Thyroid gland (tissue), 4 donors: ENCODE measurements at places on chromosomes 13 and 19. TPM values are rescaled to one million over a fixed set of nuclear protein-coding genes. Genes with fewer than 3 reads are reported as not detected.

- DNase-seq, result no peak
These were observed 11.3 kb downstream of the DCUN1D2 start for GRCh38 chr13:113479179-113479578.

DNA sequence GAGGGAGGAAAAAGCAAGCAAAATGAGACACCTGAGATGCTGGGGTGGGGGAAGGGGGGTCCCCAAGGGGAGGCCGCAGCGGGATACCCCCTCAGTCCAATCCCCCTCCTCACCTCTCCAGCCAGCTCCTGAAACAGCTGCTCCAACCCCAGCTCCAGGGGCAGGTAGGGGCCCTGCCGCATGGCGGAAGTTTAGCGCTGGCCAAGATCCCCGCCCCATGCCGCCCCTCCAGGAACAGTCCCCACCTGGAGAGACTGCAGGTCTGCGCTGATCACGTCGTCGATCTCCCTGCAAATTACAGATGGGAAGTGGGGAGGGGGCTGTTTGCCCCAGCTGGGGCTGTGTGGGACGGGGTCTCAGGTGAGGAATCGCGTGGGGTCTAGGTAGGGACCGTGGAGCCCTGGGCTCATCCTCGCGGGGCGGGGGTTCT lies 9.0 kb downstream of the CAPN12 start:
- no peak for DNase-seq

RAVER1 gene
- 42.5 TPM for total RNA-seq

GRCh38 chr19:32063601-32064000 lies 281.8 kb upstream of the ZNF507 start:
- no peak for DNase-seq

ZNRF4 gene
- total RNA-seq, result not detected

DNA sequence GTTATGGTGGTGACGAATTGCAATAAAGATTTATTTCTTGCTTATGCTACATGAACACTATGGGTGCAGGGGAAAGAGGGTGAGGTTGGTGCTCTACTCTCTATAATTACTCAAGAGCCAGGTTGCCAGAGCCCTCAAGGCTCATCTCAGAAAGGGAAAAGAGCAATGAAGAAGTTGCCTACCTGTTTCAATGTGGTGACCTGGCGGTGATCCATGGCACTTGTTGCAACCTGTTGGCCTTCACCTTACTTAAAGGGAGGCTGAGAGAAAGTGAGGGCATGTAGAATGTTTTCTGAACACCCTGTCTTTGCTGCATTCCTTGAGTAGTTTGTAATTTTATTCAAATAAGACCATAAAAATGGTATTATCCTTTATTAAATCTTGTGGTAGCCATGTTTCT lies 394.4 kb downstream of the GPC6 start:
- no peak for DNase-seq

DNA sequence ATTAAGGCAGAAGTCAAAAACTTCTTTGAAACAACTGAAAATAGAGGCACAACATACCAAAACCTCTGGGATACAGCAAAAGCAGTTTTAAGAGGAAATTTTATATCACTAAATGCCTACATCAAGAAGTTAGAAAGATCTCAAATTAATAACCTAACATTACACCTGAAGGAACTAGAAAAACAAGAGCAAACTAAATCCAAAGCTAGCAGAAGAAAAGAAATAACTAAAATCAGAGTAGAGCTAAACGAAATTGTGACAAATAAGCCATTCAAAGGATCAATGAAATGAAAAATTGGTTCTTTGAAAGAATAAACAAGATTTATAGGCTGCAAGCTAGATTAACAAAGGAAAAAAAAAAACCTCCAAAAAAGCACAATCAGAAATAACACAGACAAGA lies 2.5 kb upstream of the GPR42 start:
- DNase-seq, result no peak

CYP2F1 gene
- not detected for total RNA-seq

DNA sequence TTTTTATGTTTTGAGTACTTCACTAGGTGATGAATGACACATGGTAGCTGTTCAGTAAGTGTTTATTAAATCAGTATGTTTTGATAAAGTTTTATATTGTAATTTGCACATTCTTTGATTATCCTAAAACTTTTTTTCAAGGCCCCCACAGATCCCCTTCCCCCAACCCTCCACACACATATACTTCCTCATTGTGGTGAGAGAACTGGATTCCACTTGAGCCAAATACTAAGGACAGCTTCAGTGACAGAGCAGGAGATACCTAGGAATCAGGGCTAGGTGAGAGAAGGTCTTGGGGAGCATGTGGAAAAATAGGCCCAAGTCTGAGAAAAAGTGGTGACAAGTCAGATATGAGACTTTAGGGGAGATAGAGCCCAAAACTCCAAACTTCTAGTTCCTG lies 174.6 kb downstream of the TDRD3 start:
- DNase-seq, result no peak

GRCh38 chr19:27993619-27994570 lies 1219.1 kb downstream of the UQCRFS1 start:
- no peak for DNase-seq

- DNase-seq, result no peak
These were observed 802.7 kb downstream of the PCDH9 start for GRCh38 chr13:66427458-66427861.

- peak; percentile 98 for DNase-seq
These were observed at the start of gene ZNF439 for GRCh38 chr19:11848594-11849469. Gene ZNF439, plus strand, starts transcription at chr19:11848726. Its CDS starts 142 bp downstream, at chr19:11848868.

ESD gene
- 142 TPM for total RNA-seq

DNA sequence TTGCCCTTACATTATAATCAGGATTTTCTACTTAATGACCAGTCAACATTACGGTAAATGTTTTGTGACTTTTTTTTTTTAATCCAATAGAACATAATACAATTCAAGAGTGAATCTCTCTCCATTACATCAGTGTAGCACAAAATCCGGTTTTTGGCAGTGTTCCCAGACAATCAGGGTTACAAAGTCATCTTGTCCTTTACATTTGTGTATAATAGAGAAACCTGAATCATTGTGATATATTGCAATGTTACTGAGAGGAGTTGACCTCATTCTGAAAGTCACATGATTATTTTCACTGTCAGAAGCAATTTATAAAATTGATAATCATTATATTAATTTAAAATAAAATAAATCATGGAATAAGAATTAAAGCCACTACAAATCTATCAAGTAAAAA lies 1346.0 kb upstream of the SPRY2 start:
- no peak for DNase-seq

GRCh38 chr13:42807866-42808265 lies 26.5 kb downstream of the FAM216B start:
- no peak for DNase-seq

GRCh38 chr13:75102001-75102716 lies 379.8 kb downstream of the TBC1D4 start:
- no peak for DNase-seq

FCER2 gene
- total RNA-seq, result not detected

KLC3 gene
- total RNA-seq, result 0.78 TPM

DNA sequence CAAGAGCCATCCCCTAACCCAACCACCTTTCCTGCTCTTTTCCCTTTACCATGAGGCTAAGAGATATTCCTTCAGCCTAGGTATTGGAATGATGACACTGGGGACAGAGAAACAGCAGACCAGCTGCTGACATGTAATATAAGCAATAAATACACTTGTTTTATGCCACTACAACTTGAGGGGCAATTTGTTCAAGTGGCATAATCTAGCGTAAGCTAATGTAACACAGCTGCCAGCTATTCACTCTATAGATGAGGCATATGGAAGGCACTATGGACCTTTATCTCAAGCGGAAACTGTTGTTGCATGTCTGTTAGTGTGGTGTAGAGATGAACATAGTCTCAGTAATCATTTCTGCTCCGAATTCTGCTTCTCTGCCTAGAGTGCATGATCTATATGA lies 111.1 kb downstream of the STARD13 start:
- no peak for DNase-seq

DNA sequence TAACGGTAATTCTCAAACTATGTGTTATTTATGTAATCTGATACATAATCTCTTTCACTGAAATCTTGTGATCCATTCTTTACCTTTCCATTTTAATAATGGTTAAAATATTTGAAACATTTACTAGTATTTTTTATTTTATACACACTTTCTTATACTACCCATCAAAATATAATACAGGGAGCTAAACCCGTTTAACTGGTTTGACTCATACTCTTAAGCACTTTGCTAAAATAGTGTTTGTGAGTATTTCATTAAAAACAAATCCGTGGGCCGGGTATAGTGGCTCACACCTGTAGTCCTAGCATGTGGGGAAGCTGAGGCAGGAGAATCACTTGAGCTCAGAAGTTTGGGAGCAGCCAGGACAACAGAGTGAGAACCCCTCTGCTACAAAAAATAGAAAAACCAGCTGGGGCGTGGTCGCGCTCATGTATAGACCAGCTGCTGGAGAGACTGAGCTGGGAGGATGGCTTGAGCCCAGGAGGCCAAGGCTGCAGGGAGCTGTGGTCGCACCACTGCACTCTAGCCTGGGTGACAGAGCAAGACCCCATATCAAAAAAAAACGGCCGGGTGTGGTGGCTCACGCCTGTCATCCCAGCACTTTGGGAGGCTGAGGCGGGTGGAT lies 43.8 kb upstream of the DCUN1D2 start:
- no peak for DNase-seq

GRCh38 chr19:21699197-21699596 lies 68.2 kb downstream of the ZNF100 start:
- DNase-seq, result no peak

DNA sequence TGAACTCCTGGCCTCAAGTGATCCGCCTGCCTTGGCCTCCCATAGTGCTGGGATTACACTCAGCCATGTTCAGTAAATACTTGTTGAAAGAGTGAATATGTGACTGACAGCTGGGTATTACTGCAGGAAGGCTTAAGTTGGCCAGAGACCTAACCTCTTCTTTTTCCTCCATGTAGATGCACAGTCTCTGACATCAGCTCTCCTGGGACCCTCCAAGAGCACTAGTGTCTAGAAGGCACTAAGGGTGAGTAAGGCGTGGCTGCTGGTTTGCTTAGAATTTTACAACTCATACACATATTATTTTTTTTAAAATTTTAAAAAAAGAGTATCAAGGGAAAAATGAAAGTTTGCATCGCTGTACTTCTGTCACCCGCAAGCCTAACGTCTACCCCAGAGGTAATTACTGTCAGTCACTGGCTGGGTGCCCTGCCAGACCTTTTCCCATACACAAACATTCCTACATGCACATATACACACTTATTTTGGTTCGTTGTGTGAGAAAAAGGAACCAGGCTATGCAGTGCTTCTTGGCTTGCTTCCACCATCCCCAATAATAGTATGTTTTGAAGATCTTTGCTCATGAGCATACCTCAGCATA lies 122.0 kb downstream of the SIPA1L3 start:
- DNase-seq, result no peak

DNA sequence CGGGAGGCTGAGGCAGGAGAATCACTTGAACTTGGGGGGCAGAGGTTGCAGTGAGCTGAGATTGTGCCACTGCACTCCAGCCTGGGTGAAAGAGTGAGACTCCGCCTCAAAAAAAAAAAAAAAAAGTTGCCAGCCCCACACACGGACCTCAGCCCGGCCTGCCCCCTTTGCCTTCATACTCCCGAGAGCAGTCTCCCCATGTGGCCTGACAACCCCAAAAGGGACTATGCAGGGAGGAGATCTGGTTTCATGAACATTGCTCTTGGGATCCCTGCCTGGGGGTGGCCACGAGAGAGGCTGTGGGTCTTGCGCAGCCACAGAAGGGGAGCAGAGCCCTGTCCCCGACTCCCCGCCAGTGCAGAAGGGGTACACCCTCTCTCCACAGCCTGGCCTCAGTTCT lies 30.9 kb upstream of the ADGRE5 start:
- DNase-seq, result no peak

- DNase-seq, result no peak
These were observed 6.7 kb downstream of the KCNJ14 start for GRCh38 chr19:48461982-48462655.

DNA sequence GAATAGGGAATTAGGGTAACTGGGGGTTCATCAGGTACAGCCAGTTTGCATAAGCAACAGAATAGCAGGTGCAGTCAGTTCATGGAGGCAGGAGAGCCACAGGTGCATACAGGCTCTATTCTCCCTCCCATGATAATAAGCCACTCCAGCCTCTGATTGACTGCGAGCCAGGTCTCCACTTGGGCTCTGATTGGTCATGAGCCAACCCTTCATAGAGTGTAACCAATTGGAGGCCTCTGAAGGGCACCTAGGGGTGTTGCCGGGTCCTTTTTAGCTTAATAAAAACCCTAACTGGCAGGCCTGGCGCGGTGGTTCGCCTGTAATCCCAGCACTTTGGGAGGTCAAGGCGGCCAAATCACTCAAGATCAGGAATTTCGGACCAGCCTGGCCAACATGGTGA lies 8.7 kb upstream of the CKM start:
- DNase-seq, result no peak

SEMA6B gene
- total RNA-seq, result 1.2 TPM

GRCh38 chr13:109387471-109387870 lies 398.9 kb downstream of the IRS2 start:
- no peak for DNase-seq

GRCh38 chr13:112255550-112256120 lies 120.5 kb upstream of the SPACA7 start:
- DNase-seq, result no peak

DNA sequence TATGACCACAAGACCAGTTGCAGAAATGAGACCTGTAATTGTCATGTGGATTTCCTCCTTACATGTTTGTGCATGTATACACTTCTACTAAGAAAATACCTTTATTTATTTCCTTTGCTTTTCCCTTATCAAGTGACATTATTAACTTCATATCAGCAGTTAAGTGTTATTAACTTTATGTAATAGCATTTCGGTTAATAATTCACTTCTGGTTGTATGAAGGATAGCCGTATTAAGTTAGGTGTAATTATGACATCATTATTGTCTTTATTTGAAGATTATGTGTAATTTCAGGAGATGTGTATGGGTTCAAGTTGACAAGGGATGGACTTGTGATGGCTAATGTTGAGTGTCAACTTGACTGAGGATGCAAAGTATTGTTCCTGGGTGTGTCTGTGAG lies 881.2 kb upstream of the ATXN8OS start:
- DNase-seq, result no peak

DNA sequence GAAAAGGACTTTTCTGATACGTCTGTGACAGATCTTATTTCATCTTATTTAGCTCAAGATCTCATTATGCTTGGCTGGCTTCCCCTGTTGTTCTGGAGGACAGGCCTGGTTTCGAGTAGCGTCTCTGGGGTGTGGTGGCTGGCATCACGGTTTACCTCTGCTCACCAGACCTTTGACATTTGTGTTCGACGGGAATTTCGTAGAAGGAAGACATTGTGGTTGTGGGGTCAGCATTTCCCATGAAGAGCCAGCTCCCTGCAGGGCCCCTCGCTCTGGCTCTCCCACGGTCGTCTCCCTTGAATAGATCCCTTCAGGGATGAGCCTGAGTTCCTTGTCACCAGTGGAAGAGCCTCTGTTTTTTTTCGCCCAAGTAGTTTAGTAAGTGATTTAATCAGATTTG lies 78.6 kb upstream of the TEX29 start:
- no peak for DNase-seq

GRCh38 chr19:42216653-42217519 lies 591 bp downstream of the DEDD2 start:
- DNase-seq, result peak; percentile 47
